ENCODE measurements at places on chromosomes 6 and 20. TPM values are rescaled to one million over a fixed set of nuclear protein-coding genes. Genes with fewer than 3 reads are reported as not detected.

RIPPLY2 gene
- total RNA-seq = 0.80 TPM

BANF2 gene
- total RNA-seq = not detected

FAM83C gene
- not detected for total RNA-seq

MROH8 gene
- total RNA-seq = 5.2 TPM
